Kidney epithelial cell (primary cell): ENCODE measurements at places on chromosomes 12 and 14. TPM values are rescaled to one million over a fixed set of nuclear protein-coding genes. Genes with fewer than 3 reads are reported as not detected.

FAM181A gene
- total RNA-seq, result not detected in 2 replicates

NKX2-1 gene
- not detected in 2 replicates for total RNA-seq

PLEKHA5 gene
- 17.1 and 21.9 TPM in 2 replicates for total RNA-seq

NID2 gene
- total RNA-seq, result 5.4 and 8.1 TPM in 2 replicates

GPR162 gene
- total RNA-seq, result 0.21 and 0.75 TPM in 2 replicates

OR9K2 gene
- total RNA-seq, result not detected in 2 replicates

TAS2R8 gene
- 0.08 TPM in 1 of 2 replicates, not detected in the other for total RNA-seq

HOXC12 gene
- total RNA-seq, result not detected in 2 replicates

LYZ gene
- total RNA-seq, result 0.07 and 0.08 TPM in 2 replicates

KRT6C gene
- not detected in 2 replicates for total RNA-seq

CLEC9A gene
- total RNA-seq, result not detected in 2 replicates

RAB21 gene
- 28.5 and 31.0 TPM in 2 replicates for total RNA-seq

CEBPE gene
- total RNA-seq, result not detected in 2 replicates

SELPLG gene
- total RNA-seq, result 0.34 and 0.42 TPM in 2 replicates

CLEC2A gene
- not detected in 2 replicates for total RNA-seq
